ENCODE measurements at places on chromosomes 2 and 18.

GRCh38 chr2:234682492-234683228 lies 185.8 kb upstream of the ARL4C start:
- no peak for DNase-seq

- DNase-seq = no peak
Observed at GRCh38 chr2:182824767-182825158, 41.7 kb downstream of the FRZB start.

DNA sequence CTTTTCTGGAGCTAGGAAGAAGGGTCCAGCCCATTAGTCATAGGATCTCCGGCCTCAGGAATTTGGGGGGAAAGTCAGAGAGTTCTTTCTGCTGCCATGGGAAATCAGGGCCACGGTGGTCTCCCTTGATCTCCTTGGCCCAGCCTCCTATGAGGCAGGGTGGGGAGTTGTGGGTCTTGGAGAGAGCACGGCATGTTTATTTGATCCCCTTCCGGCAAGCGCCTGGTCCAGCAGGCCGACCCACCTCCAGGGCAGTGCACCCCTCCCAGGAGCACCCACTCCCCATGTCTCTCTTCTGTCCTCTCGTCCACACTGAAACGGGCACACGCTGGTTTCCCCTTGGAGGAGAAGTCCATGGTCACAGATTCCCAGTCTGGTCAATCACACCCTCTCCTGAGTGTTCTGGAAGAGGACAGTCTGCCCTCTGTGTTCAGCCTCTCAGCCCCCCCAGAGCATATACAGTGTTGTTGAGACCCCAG lies 464.6 kb upstream of the HS6ST1 start:
- DNase-seq = no peak

DNA sequence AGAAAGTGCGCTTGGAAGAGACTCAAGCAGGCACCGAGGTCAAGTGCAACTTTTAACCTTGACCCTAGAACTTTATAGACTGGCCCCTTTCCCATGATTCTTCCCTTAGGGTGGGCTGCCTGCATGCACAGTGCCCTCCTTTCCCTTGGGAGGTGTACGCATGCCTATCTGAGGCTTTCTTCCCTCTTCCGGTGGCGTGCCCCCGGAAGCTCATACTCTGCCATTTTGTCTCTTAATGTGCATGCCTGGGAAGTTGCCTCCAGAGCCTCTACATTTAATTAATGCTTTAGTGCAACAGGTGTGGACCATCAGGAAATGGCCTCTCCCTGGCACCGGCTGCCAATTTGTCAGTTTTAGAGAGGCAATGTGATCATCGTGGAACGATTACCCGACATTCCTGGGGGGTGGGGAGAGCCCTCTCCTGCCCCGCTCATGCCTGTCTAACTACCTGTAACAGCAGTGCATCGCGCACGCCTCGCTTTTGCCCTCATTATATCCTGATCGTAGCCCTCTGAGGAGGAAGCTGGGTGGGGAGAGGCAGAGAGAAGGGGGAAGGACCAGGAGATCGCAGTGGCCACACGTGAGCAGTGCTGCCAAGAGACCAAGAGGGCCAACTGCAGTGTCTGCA lies 194.8 kb downstream of the TFCP2L1 start:
- DNase-seq = no peak

DNA sequence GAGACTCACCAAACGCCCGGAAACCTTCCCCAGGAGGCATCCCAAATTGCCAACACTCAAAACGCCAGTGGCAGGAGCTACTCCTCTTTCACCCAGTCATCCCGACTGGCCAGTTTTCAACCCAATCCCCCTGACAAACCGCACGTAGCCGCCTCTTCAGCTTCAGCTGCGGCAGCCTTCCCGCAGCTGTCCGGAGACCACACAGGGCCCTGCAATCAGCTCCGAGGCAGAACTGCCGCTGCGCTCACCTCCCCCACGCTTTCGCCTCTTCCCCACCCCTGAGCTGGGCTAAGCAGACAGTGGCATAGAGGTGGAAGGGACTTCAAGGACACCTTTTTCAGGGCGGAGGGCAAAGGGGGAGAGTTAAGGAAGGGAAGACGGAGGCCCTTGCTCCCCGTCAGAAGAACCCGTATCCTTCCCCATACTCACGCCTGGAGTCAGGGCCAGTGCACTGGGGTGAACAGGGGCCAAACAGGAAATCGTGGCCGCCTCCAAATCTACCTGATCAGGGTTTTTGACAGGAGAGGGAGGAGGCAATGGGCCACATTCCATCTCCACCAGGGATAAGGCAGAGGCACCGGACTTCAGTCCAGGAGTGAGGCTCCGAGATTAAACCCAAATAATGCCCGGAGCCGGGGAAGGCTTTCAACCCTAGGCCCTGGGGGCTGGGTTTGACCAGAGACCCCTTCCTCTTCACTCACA lies 16.9 kb downstream of the CYP26B1 start:
- DNase-seq = no peak

DNA sequence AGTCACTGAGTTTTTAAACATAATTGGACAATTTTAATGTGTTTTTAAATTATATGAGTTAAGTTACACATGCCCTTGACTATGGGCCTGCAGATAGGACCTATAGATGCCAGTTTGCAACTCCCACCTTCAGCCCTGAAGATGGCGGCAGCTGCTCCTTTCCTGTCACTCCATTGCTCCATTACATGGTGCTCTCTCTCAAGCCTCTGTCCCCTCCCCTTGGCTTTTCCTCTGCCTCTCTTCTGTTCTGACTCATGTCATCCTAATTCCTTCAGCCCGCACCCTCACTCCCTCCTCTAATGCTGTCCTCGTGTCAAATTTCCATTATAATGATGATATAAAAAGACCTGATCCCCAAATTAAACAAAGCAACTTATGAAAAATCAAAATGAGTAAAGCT lies 133.7 kb upstream of the HNRNPA3 start:
- DNase-seq = no peak

DNA sequence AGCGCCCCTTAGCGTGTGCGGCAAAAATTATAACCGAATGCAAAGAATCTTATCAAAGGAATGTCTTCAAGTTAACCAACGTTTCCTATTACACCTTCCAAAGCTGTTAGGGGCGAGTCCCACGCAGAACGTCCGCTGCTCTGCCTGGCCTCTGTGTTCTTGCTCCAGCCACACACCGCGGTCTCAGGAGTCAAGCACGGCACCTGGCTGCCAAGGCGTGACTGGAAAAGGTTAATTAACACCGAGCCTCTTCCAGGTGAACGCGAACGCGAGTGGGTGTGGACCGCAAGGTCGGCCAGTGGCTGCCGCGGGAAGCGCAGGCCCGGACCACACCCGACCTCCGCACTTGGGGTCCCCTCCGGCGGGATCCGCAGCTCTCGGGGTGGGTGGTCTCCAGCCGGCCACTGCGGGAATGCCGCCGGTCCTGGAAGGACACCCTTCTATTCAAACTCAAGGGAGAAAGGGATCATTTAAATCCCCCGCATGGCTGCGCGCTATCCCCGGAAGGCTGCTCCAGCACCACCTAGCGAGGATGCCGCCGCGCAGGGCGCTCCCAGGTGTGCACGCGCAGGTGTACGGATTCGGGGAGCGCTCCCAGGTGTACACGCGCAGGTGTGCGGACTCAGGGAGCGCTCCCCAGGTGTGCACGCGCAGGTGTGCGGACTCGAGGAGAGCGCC lies 830 bp downstream of the CYB5A start:
- no peak for DNase-seq

GRCh38 chr2:69615078-69615625 lies 28.4 kb downstream of the AAK1 start:
- no peak for DNase-seq

DNA sequence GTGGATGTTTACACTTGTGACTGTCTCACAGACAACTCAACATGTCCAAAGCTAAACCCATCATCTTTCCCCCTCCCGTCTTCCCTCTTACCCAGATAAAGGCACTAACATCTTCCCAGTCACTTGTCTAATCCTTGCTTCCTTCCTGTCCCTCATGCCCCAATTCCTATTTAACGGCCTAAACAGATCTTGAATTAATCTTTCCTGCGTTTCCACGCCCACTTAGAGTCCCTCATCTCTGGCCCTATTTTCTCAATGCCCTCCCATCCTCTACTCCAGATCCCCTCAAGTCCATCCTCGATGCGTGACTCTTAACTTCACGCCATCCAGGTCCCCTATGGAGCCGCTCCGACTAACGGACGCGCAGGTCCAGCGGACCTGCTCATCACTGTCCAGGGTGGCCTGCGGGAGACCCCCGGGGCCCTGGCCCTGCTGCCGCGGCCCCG lies 682 bp upstream of the SCLY start:
- no peak for DNase-seq

- no peak for DNase-seq
Observed at GRCh38 chr2:200054681-200055468, 99.5 kb downstream of the MAIP1 start.
